Stimulated activated CD8-positive, alpha-beta memory T cell treated with anti-CD3 and anti-CD28 coated beads, Interleukin-2, amount 100 ng/mL, for 1 hour (primary cell): ENCODE measurements at places on chromosomes 5 and 9.

DNA sequence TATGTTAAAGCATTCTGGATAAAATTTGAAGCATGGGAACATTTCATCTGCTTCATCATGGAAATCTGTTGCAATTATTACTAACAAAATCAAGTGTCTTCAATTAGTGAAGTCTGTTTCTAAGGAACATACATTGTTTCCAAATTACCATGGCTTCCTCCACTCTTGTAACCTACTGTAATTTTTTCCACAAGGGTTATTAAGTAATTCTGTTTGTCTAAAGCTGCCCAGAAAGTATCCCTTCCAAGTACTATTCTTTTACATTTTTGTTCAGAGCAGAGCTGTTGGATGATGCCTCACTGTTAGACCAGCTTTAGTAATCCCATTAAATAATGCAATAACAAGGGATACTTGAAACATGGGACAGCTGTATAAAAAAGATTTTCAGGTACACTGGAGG lies 483.5 kb upstream of the CD180 start:
- no peak for DNase-seq

DNA sequence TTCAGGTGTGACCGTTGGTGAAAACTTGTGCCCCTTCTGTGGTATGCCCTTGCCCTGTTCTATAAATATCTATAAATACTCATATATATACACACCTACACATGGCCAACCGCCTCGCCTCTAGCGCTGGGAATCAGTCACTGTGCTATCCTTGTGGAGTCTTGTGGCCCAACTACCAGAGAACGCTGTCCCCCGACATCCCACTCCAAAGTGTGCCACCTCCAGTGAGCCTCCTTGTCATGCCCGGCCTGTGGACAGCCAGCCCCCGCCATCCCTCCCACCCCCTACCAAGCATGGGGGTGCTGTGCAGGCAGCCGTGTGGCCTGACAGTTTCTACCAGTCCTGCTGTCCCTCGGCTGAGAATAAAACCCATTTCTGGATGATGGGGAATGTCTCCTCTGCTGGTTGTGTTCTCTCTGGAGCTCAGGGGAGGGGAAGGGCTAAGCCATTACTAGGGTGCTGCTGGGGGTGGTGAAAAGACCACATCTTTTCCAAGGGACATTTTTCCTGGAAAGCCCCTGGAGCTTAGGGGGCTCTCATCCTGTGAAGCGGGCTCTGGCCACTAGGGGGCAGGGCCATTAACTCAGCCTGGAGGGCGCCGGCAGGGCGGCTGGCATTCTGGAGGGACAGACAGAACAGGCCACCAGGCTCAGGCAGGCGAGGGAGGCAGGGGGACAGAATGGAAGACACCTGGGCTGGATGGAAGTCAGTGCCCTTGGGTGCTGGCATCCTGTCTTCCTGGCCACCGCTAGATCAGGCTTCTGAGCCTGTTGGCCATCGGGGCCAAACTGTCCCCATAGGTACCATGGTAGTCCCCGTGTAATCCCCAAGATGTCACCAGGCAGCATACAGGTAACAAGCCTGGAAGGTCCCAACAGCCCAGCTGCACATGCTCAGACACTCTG lies 20.7 kb downstream of the GOLGA2 start:
- DNase-seq: no peak

DNA sequence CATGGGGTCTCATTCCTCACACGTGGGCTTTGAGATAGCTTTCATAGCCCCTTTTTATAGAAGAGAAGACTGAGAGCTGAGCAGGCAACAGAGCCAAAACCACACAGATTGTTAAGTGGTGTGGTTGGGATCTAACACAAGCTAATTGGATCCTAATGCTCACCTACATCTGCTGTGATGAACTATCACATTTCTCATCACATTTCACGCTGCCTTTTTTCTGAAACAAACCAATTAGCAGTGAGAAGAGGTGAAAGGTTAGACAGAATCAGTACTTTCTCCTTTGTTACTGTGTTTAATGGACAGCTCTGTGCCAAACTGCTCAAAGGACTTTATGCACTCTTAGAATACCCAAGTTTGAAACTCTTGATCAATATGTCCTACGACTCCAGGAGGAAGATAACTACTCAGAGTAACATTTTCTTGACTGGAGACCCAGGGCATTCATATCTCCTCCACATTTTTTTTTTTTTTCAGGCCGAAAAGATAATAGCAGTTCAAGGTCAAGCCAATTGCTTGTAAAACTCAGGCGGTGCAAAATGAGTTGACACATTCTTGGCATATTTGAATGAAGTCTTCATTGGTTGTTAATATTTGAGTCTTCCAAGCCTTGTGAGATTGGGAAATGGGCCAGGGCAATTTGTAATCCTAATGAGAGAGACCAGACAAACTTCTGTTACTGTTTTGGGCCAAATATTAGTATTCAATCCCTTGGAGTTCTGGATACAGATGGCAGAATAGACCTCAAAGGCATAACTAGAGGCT lies 138.4 kb downstream of the KCTD16 start:
- DNase-seq: no peak

DNA sequence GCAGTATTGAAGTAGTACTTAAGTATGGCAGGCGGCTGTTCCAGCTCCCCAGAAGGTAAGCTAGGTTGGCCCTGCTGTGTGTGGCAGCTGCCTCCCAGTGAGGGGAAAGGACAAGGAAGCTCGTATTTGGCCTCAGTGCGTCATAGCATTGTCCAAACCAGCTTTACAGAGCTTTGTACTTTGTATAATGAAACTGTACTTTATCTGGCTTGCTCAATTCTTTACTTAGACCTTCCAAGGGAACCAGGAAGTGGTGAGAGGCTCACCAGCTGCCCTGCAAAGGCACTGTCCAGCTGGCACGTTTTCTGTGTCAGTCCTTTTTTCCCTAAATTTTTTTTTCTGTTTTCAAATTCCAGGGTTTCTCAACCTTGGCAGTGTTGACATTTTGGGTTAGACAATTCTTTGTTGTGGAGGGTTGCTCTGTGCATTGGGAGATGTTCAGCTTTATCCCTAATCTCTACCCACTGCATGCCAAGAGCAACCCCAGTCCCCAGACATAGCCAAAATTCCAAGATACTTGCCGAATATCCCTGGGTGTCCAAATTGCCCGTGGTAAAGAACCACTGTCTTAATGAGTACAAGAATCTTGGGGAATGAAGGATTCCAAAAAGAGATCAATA lies 474.5 kb downstream of the LRRC70 start:
- DNase-seq: no peak

DNA sequence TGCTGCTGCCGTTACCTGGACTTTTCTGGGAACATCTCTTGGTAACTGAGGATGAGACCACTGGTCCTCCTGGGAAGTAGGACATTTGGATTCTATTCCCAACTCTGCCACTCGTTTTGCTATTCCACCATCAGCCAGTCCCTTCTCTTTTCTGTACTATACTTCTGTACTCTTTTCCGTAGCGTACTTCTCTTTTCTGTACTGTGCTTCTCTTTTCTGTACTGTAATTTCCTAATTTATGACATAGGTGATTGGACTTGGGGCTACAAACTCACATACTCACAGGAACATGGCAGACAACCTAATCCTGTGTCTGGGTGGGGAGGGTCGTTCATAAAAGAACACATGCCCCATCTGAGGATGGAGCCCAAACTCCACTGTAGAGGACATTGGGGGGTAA lies 335.3 kb upstream of the PANK3 start:
- no peak for DNase-seq

DNA sequence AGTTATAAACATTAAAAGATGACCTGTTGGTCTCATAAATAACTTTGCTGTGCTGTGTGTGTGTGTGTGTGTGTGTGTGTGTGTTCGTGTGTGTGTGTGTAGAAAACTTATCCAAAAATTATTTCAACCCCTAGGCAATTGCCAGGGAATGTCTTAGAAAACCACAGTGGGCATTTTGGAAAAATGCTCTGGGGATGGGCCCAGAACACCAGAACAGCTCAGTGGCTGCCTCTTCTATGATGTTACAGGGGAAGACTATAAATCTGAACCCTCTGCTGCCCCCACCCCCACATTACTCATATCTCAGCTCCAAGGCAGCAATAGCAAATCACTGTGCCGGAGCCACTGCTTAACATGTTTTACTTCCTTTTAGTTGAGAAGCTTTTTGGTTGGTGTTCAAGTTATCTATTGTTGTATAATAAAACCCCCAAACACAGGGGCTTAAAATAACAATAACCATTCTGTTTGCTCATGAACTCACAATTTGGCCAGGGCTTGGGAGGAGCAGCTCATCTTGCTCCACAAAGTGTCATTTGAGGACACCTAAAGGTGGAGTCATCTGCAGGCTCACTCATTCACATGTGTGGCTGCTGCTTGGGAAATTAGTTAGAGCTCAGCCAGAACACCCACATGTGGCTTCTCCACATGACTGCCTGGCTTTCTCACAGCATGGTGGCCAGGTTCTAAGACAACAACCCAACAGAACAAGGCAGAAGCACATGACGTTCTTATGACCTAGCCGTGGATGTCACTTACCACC lies 40.4 kb downstream of the ACTBL2 start:
- no peak for DNase-seq

- no peak for DNase-seq
Measured at GRCh38 chr9:111036429-111036789, 1.9 kb downstream of the LPAR1 start.

GRCh38 chr9:86707932-86708510 lies 239.3 kb downstream of the GAS1 start:
- DNase-seq: no peak
